ENCODE measurements at places on chromosomes 1 and 21.

DNA sequence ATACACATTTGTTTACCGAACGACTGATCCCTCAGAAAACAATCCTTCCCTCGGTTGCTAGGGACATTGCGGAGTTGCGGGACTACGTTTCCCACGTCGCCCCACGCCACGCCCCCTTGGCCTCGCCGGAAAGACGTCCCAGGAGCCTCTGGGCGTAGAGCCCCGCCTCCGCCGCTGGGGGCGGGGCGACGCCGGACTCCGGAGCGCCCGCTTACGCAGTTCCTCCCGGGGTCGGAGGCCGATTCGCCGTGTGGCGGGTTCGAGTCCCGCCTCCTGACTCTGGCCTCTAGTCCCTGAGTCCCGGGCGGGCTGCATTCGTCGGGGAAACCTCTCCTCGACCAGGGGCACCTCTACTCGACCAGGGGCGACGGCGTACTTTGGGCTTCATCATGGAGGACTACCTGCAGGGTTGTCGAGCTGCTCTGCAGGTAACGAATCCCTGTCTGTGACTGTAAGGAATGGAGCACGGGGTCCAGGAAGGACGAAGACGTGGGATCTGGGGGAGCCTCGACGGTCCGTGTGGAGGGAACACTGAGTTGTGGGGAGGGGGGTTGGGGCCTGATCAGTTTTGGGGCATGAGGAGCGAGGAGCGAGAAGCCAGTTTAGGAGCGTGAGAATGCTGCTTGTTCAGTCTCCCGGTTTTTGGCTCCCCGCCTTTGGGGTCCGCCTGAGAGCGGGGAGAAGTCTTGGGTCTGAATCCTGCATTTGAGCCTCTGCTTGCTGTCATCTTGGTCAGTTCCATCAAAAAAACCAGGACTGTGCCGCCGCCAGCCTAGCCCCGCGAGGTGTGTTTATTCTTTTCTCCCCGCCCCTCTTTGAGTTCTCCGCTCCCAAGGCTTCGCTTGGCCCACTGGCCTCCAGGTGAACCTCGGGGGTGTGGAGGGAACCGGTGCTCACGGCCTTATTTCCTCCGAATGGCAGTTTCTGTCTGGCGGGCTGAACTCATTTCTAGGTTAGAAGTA, at the start of gene PRUNE1:
Gene PRUNE1 (plus strand): TSS at position 206 of the 962 bp plus-strand sequence. CDS start 184 bp downstream, at position 390.
- DNase-seq = peak; percentile 74

DNA sequence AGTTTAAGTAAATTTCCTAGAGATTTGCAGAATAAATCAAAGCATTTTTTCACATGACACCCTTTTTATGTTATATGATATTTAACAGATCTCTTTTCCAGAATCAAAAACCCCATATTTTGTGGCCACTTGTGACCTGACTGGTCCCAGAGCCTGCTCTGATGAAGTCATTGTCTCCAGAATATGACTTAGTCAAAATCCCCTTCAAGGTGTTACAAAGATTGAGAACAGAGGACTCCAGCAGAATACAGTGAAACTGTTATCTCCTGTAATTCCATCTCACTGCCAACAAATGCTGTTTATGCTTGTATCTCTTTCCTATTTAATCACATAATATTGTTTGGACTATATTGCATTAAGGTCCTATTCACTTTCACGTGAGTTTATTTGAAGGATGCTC, 25.6 kb downstream of the RGS1 start:
- no peak for DNase-seq

GRCh38 chr1:221488550-221488949, 253.3 kb downstream of the DUSP10 start:
- no peak for DNase-seq

- DNase-seq = no peak
Measured at GRCh38 chr1:184025242-184025675, 12.3 kb downstream of the COLGALT2 start.

DNA sequence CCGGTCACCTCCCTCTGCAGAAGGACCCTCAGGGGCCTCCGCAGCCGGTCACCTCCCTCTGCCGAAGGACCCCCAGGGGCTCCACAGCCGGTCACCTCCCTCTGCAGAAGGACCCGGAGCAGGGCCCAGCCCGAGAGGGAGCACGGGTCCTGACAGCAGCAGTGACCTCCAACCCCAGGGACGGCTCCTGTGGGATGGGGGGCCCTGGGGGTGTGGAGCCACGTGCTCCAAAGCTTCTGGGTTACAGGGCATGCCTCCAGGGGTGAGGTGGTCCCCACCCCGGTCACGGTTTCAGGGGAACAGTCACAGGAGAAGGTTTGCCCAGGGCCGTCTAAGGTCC, 40.3 kb downstream of the SLC19A1 start:
- DNase-seq = no peak

- no peak for DNase-seq
Measured at GRCh38 chr1:162765788-162766187, 24.7 kb upstream of the HSD17B7 start.

- DNase-seq = no peak
Measured at GRCh38 chr1:88035578-88035977, 648.5 kb upstream of the PKN2 start.

GRCh38 chr21:33854604-33855003, 61.0 kb downstream of the ATP5PO start:
- no peak for DNase-seq

DNA sequence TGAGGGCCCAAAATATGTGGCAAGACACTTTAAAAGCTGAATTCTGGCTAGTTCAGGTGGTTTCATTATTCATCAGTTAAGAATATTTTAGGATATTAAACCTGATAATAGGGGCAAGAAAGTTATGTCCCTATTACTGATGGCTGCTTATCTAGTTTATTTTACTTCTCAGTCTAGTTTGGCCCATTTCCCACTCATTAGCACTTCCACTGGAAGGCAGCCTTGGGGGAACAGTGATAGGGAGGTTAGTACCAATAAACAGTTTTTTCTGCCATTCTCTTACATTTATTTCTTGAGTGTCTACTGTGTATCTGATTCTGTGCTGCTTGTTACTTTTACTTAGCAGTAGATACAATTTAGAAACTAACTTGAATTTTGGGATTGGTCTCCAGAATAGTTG, 9.0 kb downstream of the PPP1R12B start:
- DNase-seq = no peak

DNA sequence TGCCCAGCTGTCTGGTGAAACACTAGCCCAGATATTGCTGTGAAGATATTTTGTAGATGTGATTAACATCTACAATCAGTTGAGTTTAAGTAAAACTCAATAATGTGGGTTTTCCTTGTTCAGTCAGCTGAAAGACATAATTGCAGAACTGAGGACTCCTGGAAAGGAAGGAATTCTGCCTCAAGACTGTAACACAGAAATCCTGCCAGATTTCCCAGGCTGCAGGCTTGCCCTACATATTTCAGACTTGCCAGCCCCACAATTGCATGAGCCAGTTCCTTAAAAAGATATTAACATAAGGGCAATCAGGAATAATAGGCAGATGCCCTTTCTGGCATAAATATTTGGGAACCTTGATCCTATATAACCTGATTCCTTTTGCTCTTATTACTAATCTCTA, 14.2 kb upstream of the NIBAN1 start:
- DNase-seq = no peak

DNA sequence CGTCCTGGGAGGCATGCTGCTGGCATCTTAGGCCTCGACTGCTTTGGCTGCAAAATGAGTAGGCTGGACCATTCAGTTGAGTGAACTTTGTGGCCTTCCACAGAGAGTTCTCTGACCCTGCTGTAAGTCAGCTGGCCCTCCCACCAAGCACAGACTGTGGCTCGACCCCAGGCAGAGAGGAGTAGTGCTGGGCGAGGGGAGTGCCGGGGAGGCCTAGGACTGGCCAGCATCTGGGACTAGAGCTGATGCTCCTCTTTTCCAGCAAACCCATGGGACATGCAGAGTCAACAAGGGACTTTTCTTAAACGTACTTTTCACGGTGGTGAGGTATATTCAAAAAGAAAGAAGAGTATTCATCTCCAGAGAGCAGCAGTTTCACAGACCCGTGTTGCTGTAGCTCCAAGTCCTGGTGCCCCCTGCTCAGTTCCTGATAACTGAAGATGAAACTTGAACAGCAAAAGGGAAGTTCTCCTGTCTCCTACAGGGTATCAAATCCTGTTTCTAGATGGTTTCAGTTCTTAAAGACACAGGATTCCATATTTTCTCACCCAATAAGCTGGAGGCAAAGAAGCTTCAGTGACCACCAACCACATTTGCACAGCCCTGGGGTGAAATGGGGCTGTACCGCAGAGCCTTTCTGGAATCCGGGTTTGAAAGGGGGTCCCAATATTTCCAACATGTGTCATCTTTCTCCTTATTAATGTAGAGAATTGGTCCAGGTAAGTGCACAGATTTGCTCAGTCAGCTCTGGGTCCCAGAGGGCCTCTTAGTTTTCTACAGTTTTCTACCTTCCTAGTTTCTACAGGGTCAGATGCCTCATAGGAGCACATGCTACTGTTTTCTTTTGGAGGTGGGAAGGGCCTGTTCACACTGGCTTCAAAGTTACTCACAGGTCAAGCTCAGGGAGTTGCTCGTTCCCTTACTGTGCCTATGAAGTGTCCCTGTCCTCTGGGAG, 20.9 kb downstream of the BATF3 start:
- no peak for DNase-seq

- DNase-seq = no peak
Measured at GRCh38 chr1:1577367-1578011, 2.8 kb upstream of the SSU72 start.

GRCh38 chr1:156371553-156372264, 2.7 kb downstream of the RHBG start:
- no peak for DNase-seq

DNA sequence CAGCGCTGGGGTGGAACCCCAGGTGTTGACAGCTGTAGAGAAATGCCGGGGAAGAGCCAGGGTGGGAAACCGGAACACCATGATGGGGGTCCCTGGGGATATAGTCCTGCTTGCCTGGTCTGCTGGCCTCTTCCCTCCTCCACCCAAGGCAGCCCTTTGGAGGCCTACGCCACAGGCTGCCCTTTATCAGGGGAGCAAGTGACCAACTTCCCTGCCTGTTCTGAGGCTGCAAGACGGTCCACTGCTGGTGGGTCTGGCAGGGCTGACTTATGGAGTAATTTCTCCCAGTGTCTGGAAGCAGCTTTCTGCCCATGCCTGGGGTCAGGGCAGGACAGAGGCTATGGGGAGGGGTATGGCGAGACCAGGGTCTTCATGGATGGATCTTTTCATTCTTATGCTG, 50.8 kb upstream of the EDN2 start:
- no peak for DNase-seq

DNA sequence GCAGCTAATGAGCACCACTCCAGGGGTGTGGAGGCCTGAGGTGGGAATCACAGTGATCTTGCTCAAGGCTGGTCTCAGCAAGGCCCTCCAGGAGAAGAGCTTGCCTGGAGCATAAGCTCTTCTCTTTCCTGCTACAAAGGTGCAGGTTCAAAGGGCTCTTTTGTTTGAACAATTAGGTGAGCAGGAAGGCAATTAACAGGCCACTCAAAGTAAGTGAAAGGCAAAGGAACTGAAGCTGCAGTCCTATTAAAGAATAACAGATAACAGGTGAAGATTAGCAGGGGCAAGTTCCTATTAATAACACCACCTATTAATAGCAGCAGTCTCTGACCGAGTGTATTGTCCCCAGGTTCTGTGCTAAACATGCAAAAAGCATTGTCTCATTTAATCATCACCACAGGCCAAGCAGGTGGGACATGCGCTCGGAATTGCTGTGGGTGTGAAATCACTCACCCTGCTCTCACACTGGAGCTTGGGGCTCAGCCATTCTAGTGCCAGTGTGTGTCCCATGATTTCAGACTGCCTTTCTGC, 113.8 kb downstream of the RHOU start:
- no peak for DNase-seq

- DNase-seq = no peak
Measured at GRCh38 chr1:208496467-208497371, 252.5 kb upstream of the PLXNA2 start.

Data from epithelial cell of proximal tubule (primary cell).